ENCODE measurements at places on chromosomes 5 and 9.

- no peak for DNase-seq
Measured at GRCh38 chr5:81696418-81697397, 54.2 kb downstream of the SSBP2 start.

DNA sequence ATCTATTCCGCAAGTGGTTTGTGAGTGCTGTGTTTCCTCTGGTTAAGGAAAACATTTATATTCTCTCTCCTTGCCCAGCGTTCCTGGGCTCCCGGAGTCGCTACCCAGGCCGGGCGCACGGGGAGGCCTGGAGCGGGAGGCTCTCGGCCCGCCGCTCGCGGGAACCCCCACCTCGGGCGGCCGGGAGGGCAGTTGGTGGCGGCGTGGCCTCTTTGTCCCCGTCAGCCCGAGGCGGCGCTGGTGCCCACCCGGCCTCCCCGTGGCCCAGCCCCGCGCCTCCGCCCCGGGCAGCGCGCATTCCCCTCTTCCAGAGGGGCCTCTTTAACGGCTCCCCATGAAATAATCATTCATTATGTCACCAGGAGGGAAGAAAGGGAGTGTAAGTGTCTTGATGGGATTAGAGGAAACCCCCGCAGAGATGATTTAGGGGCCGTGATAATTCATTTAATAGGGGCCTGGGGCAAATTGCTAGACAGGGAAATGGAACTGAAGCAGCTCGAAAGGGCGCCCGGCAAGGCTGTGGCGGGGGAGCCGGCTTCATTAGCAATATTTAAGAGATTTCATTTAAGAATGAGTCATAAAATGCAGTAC, 181.9 kb upstream of the TBCA start:
- DNase-seq, result no peak

- DNase-seq, result no peak
Measured at GRCh38 chr5:166625210-166625865, 1666.1 kb upstream of the WWC1 start.

DNA sequence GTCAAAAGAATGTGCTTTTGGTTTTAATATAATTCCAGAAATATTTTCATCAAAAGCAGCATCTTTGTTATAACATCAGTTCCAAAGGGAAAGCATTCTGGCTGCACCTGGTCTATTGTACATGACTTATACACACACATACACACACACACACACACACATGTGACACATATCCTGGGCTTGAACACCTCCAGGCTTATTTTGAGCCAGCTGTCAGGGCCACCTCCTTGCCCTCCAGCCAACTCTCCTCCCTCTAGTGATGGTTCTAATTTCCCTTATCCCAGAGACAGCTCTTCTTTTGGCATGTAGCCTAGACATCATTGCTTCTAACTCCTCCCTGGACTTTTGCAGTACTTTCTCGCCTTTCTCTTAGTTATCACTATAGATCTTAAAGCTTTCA, 115.0 kb downstream of the PIK3R1 start:
- no peak for DNase-seq

DNA sequence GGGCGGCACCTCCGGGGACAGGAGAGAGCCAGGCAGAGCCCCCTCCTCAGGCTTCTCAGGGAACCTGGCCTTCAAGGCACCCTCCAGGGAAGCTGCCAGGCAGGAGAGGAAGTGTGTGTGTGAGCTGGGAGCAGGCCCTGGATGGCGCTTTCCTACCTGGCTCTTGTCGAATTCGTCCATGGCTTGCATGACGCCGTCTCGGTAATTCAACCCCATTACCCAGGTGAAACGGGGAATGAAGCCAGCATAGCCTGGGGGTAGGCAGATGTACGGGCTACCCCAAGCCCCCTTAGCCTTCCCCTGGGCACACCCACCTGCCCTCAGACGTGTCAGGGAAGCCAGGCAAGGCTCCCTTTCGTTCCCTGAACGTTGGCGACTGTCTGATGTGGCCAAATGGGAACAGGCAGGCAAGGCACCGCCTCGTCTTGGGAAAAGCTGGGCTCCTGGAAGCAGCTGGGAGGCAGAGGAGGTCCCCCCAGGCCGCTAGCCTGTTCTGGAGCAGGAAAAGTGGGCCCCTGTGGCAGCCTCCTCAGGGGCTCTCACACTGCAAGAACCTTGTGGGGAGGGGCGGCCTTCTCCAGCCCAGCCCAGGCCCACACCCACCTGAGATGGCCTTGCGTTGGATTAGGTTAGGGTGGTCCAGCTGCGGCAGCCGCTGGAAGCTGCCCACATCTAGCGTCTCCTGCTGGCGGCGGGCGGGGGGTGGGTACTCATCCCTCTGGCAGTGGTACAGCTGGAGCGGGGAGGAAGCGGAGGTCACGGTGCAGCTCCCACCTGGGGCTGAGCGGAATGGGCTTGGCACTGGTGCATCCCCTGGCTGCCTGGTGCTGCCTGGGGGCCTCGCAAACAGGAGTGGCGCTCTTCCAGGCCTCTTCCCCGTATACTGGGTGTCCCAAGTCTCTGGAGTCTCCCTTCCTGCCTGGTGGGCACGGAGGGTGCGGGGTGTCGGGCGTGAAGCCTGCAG, 3.7 kb downstream of the TUBB4B start:
- no peak for DNase-seq

DNA sequence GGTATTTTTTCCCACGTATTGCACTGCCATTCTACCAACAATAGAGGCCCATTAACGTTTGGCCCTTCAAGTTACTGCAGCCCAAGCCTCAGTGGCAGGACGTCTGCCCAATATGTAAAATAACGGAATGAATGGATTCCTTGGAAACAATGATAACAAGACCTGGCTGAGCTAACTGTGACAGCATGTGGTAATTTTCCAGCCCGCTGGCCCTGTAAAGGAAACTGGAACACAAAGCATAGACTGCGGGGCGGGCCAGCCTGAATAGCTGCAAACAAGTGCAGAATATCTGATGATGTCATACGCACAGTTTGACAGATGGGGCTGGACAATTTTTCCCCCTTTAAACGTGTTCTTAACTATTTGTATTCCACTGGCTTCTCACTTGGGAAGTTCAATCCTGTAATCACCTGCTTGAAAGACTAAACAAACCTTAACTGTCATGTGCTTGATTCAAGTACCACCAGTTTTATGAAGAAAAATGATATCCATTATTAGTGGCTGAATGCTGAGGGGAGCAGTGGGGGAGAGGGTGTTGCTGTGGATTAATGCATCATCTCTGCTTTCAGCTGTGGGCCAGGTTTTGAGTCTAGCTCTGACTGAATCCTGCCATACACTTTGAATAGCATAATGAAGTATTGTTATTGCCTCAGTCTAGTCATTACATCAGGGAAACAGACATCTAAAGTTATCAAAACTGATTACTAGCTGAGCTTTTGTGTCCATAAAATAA, 323.9 kb downstream of the TMEM161B start:
- DNase-seq, result no peak

GRCh38 chr9:21965401-21965951, 28.7 kb downstream of the CDKN2A start:
- no peak for DNase-seq

DNA sequence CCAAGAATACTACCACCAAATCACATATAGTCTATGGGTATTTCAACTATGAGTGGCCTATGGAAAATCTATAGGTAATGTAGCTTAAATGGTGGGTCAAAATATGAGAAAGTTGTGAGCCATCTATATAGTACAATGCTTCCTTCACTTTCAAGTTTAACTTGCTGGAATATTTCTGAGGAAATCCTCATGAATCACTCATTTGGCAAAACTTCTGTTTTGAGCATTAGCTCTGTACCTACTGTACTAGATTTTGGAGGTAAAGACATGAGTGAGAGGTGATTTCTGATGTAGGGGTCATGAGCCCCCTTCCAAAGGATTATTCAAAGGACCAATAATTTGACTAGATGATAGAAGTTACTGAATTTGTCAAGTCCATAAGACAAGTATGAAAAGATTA, 80.6 kb upstream of the DAB2 start:
- no peak for DNase-seq

DNA sequence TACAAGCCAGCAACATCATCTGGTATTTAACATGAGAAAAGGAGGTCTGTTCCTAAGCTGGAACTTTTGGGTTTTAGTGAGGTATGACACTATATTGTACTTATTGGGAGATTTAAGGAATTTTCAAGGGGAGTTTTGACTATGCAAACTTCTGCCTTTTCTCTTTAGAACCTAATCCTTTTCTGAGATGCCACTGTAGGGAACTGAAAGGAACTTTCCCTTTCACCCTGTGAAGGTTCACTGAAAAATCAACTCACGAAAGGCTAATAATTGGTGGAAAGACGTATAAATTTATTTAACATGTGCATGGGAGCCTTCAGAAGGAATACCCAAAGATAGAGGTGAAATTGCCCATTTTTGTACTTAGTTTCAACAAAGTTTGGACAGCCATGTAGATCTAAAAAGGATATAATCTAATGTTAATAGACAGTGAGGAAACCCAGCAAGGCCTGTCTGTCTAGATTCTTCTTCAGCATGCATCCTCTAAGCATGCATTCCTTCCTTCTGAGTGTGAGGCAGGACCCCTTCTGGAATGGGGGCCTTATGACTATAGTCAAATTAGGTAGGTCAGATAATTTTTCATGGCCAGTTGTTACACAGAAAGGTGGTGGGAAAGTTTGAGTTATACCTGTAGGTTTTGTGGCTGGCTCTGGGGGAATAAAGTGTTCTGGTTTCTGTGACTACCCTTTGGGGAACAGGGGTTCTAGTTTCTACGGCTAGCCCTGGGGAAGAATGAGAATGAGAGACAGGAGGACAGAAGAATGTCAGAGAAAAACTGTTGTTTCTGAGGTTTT, 200.3 kb downstream of the C9orf152 start:
- no peak for DNase-seq

GRCh38 chr9:16519001-16519400, 351.5 kb downstream of the BNC2 start:
- no peak for DNase-seq

- DNase-seq, result no peak
Measured at GRCh38 chr5:159459132-159459627, 128.9 kb upstream of the IL12B start.

DNA sequence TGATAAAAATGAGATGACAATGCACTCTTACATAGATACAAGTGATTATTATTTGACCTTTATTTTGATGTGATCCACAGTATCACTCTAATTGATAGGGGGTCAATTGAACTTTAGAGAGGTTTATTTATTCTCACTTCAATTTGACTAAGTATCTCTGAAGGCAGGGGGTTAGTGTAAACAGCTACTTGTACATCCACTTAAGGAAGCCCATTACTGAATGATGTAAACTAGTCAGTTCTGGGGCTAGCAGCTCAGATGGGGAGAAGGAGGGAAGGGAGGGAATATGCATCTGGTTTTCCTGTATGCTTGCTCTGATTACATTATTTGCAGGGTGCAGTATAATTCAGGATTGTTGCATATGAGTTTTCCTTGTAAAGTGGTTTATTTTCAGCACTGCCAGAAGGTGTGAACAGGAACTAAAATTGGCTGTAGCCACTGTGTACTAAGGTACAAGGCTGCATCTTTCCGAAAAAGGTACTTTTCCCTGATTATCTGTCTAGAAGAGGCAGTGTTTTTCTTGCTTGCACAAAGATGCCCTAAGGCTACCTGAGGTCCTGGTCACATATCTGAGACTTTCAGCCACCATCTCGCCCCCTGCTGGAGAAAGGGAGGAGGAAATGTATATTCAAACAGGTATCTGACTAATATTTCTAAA, 51.2 kb downstream of the MRPS27 start:
- DNase-seq, result no peak

DNA sequence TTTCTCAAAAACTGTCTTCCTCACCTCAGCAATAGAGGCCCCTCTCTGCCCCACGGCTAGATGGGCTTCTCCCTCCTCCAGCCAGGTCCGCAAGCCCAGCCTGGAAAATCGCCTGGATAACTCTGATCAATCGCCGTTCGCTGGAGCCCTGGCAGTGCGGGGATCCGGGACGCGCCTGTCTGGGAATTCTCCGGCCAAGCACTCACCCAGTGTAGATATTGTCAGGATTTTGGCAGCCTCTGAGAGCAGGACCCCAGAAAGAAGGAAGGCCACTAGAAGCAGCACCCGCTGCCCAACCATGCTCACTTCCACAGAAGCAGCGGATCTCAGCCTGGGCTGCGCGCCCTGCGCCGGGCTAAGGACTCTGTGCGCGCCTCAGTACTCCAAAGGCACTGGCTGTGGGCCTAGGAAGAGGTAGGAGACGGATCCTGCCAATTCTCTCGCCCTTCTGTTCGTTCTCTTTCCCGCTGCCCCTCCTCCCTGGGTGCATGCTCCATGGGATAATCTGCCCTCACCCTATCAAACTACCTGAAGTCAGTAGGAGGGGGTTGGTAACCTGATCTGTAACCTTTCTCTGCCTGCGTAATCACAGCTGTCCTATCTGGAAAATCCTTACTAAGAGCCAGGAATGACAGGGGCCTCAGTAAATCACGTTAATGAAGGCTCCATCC, at the start of gene UGT3A1:
Gene UGT3A1, minus strand, starts transcription at position 450 of the 671 bp plus-strand sequence. Its CDS starts 150 bp downstream, at position 300.
- DNase-seq, result no peak

GRCh38 chr9:5455181-5455580, 4.8 kb downstream of the CD274 start:
- DNase-seq, result no peak

GRCh38 chr5:132489871-132490483, 596 bp downstream of the IRF1 start:
- DNase-seq, result no peak

- DNase-seq, result no peak
Measured at GRCh38 chr5:116308391-116308790, 223.6 kb downstream of the COMMD10 start.

GRCh38 chr5:52359261-52359660, 428.5 kb upstream of the ITGA1 start:
- DNase-seq, result no peak

DNA sequence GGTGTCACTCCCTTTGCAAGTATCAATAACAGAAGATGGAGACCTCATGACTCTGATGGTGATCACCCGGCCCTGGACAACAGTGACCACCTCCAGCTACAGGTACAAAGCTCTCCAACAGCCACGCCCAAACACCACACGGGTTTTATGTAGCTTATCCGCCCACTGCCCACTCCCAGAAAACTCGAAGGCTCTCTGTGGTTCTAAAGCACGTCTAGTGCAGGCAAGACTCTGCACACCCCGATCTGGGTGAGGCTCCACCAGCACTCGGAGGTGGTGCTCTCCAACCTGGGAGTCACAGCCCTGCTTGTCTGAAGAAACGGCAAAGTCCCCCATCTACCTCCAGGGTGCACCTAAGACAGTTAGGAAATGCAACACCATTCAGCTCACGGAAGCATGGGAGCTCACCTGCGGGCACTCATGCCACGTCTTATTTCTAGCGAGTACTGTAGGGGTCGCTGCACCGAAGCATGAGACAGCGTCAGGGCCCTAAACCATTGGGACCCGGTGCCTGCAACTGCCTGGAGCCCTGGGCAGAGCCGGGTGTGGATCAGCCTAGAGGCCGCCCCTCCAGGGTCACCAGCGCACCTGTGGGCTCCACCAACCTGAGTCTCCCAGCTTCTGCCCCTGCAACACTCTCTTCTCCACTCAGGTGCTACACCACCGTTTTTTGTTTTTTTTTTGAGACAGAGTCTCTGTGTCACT, 58.1 kb upstream of the ZNF354A start:
- no peak for DNase-seq

- no peak for DNase-seq
Measured at GRCh38 chr9:22044583-22044982, 35.5 kb upstream of the CDKN2B start.

DNA sequence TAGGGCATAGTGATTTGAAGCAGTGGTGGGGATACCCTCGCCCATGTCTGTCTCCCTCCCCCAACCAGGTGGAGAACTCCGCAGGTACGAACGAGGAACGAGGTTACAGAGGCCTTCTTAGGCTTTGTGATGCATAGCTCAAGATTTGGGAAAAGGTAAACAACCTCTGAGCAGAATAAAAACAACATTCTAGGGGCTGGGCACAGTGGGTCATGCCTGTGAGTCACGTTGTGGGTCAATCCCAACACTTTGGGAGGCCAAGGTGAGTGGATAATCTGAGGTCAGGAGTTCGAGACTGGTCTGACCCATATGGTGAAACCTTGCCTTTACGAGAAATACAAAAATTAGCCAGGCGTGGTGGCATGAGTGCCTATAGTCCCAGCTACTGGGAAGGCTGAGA, 3.6 kb upstream of the LCP2 start:
- DNase-seq, result no peak

All from effector CD8-positive, alpha-beta T cell (primary cell).